ENCODE measurements at places on chromosomes 11 and 22.

- DNase-seq = no peak
These were observed 390.5 kb downstream of the OR4C45 start for GRCh38 chr11:50423208-50423607.

DNA sequence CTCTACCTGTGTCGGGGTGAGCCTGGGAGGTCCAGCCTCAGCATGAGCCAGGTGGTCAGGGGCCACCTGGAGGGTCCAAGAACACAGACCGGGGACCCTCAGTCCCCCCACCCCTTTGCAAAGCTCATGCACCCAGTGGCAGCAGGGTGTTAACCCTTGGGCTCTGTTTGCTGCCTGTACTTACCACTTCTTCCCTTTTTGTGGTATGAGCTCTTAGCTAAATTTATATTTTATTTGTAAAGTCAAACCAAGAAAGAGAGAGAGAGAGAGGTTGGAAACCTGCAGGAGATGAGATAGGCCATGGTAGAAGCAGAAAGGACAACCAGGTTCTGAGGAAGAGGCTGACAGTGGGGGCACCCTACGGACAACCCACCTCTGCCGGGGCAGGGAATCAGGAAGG, 29.9 kb downstream of the IL10RA start:
- DNase-seq = no peak

- DNase-seq = no peak
These were observed 368 bp upstream of the CHORDC1 start for GRCh38 chr11:90223248-90223585.

DNA sequence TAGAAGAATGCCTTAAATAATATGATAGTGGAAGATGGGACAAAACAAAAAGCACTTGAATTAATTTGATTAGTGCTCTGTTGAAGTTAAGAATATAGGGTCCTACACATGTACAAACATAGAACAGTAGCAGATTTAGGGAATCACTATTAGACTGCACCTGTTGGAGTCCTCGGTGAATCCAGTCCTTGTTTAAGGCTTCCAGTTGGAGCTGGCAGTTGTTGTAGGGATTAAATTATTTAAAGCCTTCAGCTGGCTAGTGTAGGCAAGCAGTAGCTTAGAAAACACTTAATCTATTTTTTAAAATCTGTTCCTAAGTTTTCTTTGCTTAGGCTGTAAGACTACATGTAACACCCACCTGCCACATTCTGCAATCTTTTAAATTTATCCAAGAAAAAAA, 24.5 kb upstream of the CSTF3 start:
- no peak for DNase-seq

DNA sequence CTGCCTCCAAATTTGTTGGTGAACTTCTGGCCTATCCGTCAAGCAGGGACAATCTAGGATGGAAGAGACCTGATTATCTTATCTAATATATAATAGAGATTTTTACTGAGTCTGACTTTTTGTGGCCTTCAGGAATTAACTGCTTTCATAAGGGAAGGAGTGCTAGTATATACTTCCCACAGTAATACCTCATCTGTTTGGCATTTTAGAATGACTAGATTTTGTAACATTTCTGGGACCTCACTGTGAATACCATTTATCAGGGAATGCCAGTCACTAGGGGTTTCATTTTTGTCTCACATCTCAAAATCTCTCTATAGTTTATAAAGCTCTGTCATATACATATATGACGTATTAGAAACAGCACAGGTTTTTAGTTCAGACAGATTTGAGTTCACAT, 114.3 kb downstream of the INSC start:
- peak; percentile 59 for DNase-seq

GRCh38 chr11:131206671-131207070, 163.7 kb upstream of the NTM start:
- DNase-seq = peak; percentile 10

DNA sequence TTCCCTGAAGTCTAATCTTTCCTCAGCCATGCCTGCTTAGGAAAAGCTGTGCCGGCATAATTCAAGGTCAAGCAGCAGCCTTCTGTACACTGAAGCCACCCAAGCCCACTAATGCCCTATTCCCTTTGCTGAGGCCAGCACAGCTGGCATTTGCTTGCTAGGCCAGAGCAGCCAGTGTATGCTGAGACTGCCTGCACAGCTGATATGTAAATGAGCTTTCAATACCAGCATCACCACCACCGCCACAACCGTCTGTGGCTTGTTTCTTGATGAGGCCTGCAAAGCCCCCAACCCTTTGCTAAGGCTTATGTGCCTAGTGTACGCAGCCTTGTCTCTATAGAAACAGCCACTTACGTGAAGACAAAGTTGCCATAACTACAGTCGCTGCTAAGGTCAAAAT, 56.3 kb upstream of the TNRC6B start:
- no peak for DNase-seq

- DNase-seq = no peak
These were observed 130.6 kb downstream of the ETS1 start for GRCh38 chr11:128456566-128457268.

GRCh38 chr11:44127130-44127529, 31.7 kb downstream of the EXT2 start:
- DNase-seq = no peak

- no peak for DNase-seq
These were observed 14.5 kb downstream of the PAX6 start for GRCh38 chr11:31796499-31797189.

DNA sequence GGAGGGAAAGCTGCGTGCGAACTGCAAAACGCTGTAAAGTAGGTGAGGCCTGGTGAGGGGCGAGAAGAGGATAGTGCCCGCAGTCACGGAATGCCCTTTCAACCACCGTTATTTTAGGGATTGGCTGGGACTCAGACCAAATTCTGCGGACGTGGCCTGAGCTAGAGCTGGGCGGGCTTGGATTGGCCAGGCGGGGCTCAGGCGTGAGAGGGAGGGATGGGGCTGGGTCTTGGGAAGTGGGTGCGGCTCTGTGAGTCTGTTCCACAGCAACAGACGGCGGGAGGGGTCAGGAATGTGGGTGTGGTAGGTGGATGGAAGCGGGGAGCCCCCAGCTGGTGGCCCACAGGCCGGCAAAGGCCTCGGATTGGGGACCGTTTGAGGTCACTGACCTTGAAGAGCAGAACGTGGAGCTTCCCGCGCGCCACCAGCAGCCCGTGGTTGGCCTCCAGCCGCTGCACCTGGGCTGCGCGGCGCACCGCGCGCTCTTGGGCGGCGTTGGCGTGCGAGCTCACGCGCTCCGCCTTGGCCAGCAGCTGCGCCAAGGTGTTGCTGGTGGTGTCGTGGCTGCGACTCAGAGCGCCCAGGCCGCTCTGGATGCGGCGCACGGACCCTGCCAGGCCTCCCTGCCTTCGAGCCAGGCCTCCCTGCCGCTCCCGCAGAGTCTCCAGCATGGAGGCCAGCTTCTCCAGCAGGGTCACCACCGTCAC, 444 bp downstream of the CAVIN3 start:
- peak; percentile 97 for DNase-seq

GRCh38 chr22:27774200-27774599, 27.4 kb downstream of the MN1 start:
- no peak for DNase-seq

- DNase-seq = no peak
These were observed 12.2 kb upstream of the TPP1 start for GRCh38 chr11:6631361-6631890.

GRCh38 chr11:93967258-93967657, 53.9 kb upstream of the HEPHL1 start:
- DNase-seq = no peak

GRCh38 chr11:16365581-16366228, 9.4 kb upstream of the SOX6 start:
- no peak for DNase-seq

DNA sequence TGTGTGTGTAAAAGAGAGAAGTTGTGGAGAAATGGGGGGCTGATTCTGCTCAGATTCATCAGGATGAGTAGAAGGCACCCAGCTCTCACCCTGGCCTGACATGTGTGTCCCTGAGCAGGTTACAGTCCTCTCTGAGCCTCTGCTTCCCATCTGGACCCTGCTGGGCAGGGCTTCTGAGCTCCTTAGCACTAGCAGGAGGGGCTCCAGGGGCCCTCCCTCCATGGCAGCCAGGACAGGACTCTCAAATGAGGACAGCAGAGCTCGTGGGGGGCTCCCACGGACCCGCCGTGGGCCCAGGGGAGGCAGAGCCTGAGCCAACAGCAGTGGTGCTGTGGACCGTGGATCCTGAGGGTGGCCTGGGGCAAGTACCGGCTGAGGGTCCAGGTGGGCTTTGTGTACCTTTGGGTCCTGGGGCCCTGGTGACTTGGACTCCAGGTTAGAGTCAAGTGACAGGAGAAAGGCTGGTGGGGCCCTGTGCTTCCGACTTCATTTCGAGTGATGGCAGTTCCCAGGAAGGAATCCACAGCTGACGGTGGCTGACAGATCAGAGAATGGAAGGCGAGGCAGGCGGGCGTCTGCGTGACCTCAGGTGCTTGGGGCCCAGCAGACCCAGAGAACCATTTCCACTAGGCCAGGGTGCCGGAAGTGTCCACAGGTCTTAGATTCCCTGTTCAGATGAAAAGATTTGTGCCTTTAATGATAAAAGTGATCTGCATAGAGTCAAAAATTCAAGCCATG, 21.9 kb downstream of the NEAT1 start:
- DNase-seq = peak; percentile 57

DNA sequence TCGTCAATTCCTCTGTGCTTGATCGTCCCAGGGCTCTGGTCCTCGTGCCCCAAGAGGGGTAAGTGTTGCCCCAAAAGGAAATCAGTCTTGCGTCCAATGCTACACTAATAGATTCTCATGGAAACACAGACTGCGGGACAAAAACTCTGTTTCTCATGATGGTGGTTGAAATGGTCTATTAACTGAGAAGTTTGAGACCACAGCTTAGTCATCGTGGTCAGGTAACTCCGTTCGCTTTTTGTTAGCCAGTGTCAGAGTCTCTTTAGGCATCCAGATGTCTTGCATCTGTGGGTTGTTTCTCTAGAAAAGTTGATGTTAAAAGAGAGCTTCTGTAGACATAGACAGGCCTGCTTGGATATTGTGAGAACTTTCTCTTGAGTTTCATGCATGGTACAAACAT, 104.6 kb upstream of the SORL1-AS1 start:
- DNase-seq = no peak

GRCh38 chr11:133714471-133715375, 130.6 kb downstream of the SPATA19 start:
- DNase-seq = no peak

DNA sequence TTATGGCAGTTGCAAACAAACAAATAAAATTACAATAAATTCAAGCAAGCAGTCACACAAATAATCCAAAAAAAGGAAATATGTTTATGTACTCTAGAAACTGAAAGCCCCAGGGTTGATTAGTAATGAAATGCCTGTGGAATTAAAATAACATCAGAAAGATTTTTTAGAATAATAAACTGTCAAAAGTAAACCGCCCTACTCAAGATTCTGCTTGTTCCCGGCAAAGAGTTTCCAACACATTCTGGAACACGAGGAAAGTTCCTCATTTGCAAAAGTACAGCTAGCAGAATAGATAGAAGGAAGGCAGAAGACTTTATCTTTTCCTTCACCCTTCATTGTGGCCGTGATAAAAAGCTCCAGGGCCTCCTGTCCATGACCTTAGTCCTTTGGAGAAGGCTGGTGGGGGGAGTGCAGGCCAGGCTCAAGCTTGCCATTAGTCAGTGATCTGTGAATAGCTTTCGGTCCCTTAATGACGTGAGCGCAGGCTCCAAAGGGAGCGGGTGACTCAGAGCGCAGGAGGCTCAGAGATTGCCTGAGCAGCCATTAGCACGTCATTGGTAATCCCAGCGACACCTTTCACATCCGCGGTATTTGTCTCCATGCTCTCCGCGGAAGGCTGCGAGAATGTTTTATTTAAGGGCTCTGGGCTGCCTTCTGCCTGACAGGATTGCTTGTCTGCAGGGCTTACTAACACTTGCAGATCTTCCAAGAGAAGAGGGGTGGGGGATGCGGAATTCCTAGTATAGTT, 458.3 kb downstream of the METTL15 start:
- peak; percentile 99 for DNase-seq

DNA sequence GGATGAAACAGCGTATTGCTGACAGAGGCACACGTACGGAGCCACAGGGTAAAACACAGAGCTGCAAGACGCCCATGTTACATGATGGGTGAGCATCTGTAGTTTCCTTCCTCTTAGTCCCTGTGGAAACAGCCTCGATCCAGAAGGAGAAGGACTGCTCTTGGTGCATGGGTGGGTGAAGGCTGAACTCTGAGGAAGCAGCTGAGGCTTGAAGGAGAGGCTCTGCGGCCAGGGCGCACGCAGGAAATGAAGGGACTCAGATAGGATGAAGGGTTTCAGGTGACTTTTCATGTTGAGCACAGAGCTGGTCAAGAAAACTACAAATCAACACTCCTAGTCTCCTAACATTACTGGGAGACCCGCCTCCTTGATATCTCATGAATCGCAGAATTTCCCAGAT, 65.7 kb upstream of the ADA2 start:
- DNase-seq = no peak

GRCh38 chr11:33500861-33501479, 199.7 kb downstream of the C11orf91 start:
- peak; percentile 70 for DNase-seq

DNA sequence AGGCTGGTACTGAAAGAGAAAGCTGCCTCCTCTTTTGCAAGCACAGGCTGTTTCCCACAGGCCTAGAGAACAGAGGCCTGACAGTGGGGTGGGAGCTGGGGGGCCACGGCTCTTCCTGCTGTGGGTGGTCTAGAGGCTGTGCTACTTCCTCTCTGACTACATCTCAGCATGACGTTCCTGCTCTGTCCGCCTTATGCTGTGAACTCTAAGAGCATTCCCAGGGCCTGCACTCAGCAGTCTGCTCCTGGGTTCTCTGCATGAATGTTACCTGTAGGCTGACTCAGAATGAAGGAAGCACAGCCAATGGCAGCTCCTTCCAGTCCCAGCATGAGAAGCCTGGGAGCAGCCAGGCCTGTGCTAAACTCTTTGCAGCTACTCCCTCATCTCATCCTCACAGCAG, 534.3 kb downstream of the NTM start:
- DNase-seq = no peak

- peak; percentile 76 for DNase-seq
These were observed 5.4 kb upstream of the MAPK8IP1 start for GRCh38 chr11:45879803-45880686.

DNA sequence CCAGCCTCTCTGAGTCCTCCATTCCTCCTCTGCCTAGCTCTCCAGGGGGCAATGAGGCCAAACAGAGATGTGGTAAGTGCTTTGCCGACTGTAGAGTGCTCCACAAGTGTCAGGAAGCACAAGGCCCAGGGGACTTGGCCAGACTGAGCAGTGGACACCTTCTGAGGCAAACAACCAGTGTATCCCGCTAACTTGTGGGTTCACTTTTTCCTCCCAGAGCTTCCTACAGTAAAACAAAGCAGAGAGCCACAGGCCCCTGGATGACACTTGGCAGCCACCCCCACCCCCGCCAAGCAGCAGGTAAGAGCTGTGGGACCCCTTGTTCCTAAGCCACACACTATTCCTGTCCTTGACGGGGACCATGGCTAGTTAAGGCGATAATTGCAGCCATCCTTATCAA, 160.9 kb downstream of the CACNA1I start:
- no peak for DNase-seq

- DNase-seq = no peak
These were observed 29.3 kb upstream of the TCF20 start for GRCh38 chr22:42299586-42300258.

GRCh38 chr11:42524534-42525227, 787.1 kb upstream of the API5 start:
- peak; percentile 72 for DNase-seq

All from EH (cell line).